ENCODE measurements at places on chromosomes 2 and 18. TPM values are rescaled to one million over a fixed set of nuclear protein-coding genes. Genes with fewer than 3 reads are reported as not detected.
A peak's percentile ranks its signal among the peaks of the same experiment; 100 is the strongest.

DNA sequence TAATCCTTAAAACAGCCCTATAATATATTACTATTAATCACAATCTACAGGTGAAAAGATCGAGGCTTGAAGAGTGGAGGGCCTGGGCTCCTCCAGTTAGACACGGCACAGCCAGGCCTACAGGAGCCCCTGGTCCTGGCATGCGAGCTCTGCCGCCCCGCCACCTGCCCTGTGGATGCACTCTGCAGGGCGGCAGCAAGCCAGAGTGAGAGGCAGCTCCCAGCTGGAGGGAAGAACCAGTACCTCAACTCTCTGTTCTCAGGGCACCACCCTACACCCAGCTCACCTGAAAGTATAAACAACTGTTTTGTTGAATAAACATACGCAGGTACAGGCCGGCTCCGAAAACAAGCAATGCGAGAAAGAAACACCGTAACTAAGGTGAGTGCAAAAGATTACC, 34.6 kb downstream of the EIPR1 start:
- peaks cover 19% of the 10 kb centered on the region for H3K36me3 ChIP-seq
- no peak for DNase-seq
- H3K27me3 ChIP-seq, result no peaks in the 10 kb centered on the region
- H3K4me1 ChIP-seq, result peaks cover 3% of the 10 kb centered on the region
- H3K4me3 ChIP-seq, result no peak overlapping the region

DNA sequence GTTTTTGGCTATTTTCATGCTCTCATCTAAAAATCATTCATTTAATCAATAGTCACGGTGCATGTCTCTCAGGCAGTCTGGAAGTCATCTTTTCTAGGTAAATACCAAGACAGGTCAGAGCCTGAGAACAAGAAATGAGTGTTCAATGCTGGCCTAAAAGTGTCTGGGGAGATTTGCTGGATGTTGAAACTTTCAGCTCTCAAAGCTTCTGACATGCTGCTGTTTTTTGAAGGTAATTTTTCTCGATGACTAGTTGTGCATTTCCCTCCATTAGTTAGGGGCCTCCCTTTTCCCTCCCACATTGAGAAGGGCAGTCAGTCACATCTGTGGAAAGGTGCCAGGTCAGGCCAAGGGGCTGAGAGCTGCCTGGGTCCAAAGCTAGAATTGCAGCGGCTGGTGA, 115.6 kb downstream of the LPIN1 start:
- H3K4me1 ChIP-seq, result peaks cover 14% of the 10 kb centered on the region
- DNase-seq, result peak; percentile 24
- no peak overlapping the region for H3K27ac ChIP-seq
- no peak overlapping the region for H3K4me3 ChIP-seq

- H3K4me3 ChIP-seq, result no peak overlapping the region
- no peaks in the 10 kb centered on the region for H3K4me1 ChIP-seq
- no peak overlapping the region for H3K27ac ChIP-seq
- no peaks in the 10 kb centered on the region for H3K27me3 ChIP-seq
- DNase-seq, result no peak
These were observed 327.0 kb downstream of the NR4A2 start for GRCh38 chr2:156005531-156005930.

GRCh38 chr2:15127876-15128275, 433.3 kb downstream of the NBAS start:
- no peaks in the 10 kb centered on the region for H3K36me3 ChIP-seq
- H3K27ac ChIP-seq, result no peak overlapping the region
- peaks cover 19% of the 10 kb centered on the region for H3K4me1 ChIP-seq
- H3K27me3 ChIP-seq, result no peaks in the 10 kb centered on the region

DNA sequence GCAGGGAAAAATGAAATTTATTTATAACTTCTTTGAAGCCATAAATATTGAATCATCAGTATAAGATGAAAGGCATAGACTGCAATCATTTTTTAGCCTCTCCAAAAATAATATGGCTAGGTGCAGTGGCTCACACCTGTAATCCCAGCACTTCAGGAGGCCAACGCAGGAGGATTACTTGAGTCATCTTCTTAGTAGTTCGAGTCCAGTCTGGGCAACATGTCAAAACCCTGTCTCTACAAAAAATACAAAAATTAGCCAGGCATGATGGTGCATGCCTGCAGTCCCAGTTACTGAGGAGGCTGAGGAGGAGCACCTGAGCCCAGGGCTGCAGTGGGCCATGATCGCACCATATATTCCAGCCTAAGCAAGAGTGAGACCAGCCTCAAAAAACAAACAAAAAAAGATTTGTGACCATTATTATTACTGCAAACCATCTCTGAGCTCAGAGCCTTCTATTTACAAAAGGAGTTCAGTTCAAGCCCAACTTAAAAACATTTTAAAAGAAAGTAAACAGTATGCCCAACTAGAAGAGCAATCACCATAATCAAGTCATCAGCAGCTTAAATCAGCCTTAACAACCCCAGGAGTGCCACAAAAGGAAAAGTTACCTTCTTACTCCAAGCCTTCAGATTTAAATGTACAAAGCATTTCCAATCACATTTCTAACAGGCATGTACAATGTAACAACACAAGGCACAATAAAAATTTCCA, 37.5 kb downstream of the KCNG3 start:
- no peaks in the 10 kb centered on the region for H3K4me1 ChIP-seq
- H3K36me3 ChIP-seq, result no peaks in the 10 kb centered on the region
- H3K27ac ChIP-seq, result no peak overlapping the region
- peak; percentile 58 for DNase-seq
- no peak overlapping the region for H3K4me3 ChIP-seq

DNA sequence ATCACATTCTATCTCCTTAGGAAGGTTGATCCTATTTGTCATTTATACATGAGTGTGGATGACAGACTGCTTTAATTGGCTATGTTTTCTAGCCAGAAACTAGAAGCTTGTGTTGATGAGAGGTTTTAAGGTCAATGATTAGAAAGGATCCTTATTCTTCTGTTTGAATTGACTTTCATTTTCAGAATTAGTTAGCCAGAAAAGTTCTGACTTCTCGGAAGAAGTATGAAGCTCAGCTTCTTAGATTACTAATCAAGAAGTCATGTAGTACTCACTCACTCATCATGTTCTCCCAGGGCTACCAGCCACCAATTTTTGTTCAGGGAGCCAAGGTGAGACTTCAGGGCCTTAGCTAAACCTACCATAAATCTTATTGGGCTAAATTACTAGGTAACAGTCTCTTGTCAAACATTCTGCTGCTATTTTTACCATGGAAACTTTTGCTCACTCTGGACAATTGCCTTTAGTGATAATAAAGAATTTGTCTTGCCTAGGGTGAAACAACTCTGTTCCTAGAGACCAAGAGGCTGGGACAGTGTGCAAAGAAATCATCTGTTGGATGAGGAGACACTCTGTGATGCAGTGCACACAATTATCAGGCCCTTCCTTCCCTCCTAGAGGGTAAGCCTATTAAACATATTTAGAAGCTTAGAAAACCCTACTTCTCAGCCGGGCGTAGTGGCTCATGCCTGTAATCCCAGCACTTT, 111.6 kb upstream of the DNMT3A start:
- H3K4me1 ChIP-seq, result peaks cover 5% of the 10 kb centered on the region
- H3K27me3 ChIP-seq, result no peaks in the 10 kb centered on the region
- H3K4me3 ChIP-seq, result no peak overlapping the region
- H3K27ac ChIP-seq, result no peak overlapping the region
- peaks cover 6% of the 10 kb centered on the region for H3K36me3 ChIP-seq

DNA sequence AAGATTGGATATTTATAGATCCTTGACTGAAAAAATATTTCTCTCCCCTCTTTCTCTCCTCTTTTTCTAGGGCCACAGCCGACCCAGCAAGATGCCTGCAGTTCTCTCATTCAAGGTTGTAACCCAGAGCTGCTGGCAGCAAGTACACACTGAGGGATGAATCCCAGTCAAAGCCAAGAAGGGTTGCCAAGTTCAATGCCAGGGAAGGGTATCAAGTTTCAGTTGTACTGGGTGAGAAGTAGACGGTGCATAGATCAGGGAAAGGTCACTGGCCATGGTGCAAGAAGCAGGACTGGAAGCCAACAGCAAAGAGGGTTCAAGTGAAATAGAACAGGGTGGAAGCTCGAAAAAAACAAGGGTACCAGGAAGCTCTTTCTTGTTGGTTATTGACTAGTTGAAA, 170.2 kb downstream of the NRP2 start:
- no peaks in the 10 kb centered on the region for H3K27me3 ChIP-seq
- H3K4me3 ChIP-seq, result no peak overlapping the region
- H3K27ac ChIP-seq, result no peak overlapping the region
- no peaks in the 10 kb centered on the region for H3K36me3 ChIP-seq
- H3K4me1 ChIP-seq, result peaks cover 4% of the 10 kb centered on the region

- no peak overlapping the region for H3K4me3 ChIP-seq
- H3K4me1 ChIP-seq, result peaks cover 25% of the 10 kb centered on the region
- H3K36me3 ChIP-seq, result no peaks in the 10 kb centered on the region
- H3K27ac ChIP-seq, result no peak overlapping the region
- H3K27me3 ChIP-seq, result peaks cover 14% of the 10 kb centered on the region
These were observed 16.3 kb upstream of the BOK start for GRCh38 chr2:241542278-241542605.

DNA sequence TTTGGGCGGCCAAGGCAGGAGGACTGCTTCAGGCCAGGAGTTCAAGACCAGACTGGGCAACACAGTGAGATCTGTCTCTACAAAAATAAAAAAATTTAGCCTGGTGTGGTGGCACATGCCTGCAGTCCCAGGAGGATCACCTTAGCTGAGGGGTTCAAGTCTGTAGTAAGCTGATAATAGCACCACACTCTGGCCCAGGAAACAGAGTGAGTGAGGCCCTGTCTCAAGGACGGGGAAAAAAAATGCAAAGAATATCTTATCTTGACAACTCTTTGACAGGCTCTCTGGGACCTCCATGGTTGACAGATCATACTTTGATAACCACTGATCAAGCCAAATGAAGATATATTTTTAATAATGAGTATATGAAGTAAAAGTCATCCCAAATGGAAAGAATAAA, 22.7 kb downstream of the USP34 start:
- no peaks in the 10 kb centered on the region for H3K4me1 ChIP-seq
- H3K4me3 ChIP-seq, result no peak overlapping the region
- DNase-seq, result no peak
- H3K27ac ChIP-seq, result no peak overlapping the region
- H3K27me3 ChIP-seq, result no peaks in the 10 kb centered on the region
- no peaks in the 10 kb centered on the region for H3K36me3 ChIP-seq

DNA sequence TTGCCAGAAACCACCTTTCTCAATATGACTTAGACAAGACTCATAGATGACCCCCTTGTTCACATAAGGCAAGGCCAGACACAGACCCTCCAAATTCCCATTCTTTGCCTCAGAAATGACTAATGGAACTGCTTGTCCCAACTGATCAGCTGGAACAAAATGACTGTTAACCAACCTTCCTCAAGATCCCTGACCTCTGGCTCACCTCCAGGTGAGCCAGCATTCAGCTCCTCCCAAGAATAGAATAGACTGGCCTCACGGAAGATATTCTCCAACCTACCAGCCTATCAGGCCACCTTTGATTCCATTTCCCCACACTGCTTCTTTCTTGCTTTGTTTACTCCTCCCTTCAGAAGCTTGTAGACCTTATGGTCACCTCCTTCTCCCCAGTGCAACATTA, 195.7 kb upstream of the VWC2L start:
- H3K36me3 ChIP-seq, result no peaks in the 10 kb centered on the region
- no peak for DNase-seq
- no peaks in the 10 kb centered on the region for H3K4me1 ChIP-seq
- H3K27me3 ChIP-seq, result no peaks in the 10 kb centered on the region

DNA sequence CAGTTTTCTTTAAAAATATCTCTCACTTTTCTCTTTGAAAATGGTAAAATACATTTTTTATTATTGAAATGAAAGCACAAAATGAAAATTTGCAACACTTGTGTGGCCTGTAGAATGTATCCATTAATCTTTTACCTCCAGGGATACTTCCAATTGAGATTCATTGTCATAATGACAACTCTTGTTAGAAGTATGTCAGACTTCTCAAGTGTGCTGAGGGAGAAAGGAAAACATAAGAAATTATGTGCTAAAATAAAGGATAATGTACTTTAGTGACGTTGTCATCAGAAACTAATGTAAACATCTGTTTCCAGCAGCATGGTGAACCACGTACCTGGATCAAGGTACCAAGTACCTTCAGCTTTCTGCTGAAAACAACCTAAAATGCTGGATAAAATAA, 195.8 kb upstream of the STON1 start:
- H3K27ac ChIP-seq, result no peak overlapping the region
- peaks cover 2% of the 10 kb centered on the region for H3K36me3 ChIP-seq
- no peak for DNase-seq
- no peaks in the 10 kb centered on the region for H3K4me1 ChIP-seq
- H3K4me3 ChIP-seq, result no peak overlapping the region
- no peaks in the 10 kb centered on the region for H3K27me3 ChIP-seq

Gene LRATD1
- 66.8 TPM for polyA plus RNA-seq

Gene GATA6
- polyA plus RNA-seq, result 0.29 TPM

Gene C2orf80
- polyA plus RNA-seq, result 31.0 TPM

Gene INPP4A
- polyA plus RNA-seq, result 36.9 TPM

Gene NCKAP5
- 12.6 TPM for polyA plus RNA-seq

Gene RFX8
- polyA plus RNA-seq, result 1.4 TPM
